Diencephalon (tissue), 1 donor: ENCODE measurements at places on chromosomes 16 and 17. TPM values are rescaled to one million over a fixed set of nuclear protein-coding genes. Genes with fewer than 3 reads are reported as not detected.

SCGB1C2 gene
- not detected for total RNA-seq

GRIN2A gene
- total RNA-seq = 9.7 TPM

RNF43 gene
- 1.4 TPM for total RNA-seq

EVPL gene
- under 0.01 TPM for total RNA-seq
